ENCODE measurements at places on chromosomes 1 and 21.

DNA sequence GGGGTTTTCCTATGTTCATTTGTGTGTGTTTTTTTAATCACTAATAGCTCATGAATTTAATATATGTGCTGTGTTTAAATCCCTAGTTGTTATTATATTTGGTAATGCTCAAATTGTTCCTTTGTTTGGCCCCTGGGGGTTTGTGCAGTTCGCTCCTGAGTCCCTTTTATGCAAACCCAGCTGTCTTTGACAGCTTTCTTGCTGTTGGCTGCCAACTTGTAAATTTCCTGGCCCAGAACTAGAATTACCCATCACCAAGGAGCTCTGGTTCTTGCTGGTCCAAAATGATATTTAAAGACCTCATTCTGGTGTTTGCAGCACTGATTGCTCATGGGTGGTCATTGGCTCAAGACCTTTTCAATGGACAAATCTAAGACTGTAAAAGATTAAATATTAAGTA is 39.6 kb upstream of the PGBD5 start:
- no peak for DNase-seq

- no peak for DNase-seq
Observed at GRCh38 chr1:33296824-33297223, 24.1 kb downstream of the A3GALT2 start.

- no peak for DNase-seq
Observed at GRCh38 chr21:26469789-26470188, 103.3 kb downstream of the CYYR1 start.

DNA sequence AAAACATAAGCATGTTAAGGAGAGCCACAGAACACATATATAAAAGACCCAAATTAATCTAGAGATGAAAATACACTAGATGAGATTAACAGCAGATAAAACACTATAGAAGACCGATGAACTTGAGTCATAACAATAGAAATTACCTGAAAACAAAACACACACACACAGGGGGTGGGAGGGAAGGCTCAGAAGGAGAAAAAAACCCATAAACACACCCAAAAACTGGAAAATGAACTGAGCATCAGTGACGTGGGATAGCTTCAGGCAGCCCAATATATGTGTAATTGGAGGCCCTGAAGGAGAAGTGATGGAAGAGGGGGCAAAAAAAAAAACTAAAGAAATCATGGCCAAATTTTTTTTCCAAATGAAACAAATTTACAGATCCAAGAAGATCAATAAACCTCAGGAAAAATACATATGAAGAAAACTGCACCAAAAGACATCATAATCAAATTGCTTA is 11.4 kb downstream of the ALDH9A1 start:
- no peak for DNase-seq

DNA sequence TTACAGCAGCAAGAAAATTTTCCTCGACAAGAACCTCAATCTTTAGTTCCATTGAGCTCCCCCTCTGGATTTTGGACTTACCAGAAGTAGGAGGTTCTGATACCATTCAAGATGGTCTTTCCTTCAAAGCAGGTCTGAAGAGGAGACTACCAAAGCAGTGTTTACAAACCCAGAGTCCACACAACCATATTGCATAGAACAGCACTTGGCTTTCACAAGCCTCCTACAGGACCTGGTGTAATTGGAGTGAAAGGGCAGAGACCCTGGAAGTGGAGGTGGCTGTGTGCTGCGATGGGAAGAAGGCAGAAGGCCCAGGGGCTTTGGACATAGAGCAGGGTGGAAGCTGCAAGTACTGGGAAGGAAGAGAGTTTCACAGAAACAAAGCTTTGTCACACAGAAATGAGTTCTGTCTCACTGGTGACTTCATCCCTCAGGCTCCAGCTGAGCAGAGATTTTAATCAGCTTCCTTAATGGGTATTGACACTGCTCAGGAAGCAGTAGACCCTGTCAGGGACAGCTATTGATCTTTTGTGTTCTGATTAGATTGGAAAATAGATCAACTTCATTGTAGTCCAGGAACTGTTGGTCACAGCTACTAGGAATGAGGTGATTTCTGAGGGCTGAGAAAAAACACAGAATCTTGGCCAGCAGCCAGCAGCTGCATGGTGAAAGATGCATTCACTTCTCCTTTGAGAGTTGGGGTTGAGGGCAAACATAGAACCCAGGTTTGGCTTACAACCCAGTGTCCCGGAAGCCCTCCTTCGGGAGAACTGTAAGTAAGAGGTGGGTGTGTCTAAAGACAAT is 124.0 kb downstream of the SYT2 start:
- no peak for DNase-seq

- no peak for DNase-seq
Observed at GRCh38 chr1:36831186-36831810, 203.0 kb downstream of the GRIK3 start.

DNA sequence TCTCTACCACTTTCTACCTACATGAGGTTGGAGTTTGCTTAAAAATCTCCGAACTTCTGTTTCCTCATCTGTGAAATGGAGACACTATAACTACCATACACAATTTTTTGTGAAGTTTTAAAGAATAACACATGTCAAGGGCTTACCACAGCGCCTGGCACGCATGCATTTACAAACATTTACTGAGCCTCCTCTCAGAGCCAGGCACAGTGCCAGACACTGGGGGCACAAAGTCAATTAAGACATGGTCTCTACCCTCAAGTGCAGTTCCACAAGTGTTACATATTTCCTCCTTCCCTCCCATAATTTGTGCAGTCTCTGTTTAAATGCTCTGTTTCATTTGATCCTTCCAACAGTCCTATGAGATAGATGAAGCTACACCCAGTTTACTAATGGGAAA is 356.4 kb upstream of the ESRRG start:
- DNase-seq = no peak

All from stimulated activated CD4-positive, alpha-beta T cell treated with anti-CD3 and anti-CD28 coated beads, Interleukin-15, amount 100 ng/mL, for 1 hour (primary cell).